ENCODE measurements at places on chromosomes 3 and 15.

DNA sequence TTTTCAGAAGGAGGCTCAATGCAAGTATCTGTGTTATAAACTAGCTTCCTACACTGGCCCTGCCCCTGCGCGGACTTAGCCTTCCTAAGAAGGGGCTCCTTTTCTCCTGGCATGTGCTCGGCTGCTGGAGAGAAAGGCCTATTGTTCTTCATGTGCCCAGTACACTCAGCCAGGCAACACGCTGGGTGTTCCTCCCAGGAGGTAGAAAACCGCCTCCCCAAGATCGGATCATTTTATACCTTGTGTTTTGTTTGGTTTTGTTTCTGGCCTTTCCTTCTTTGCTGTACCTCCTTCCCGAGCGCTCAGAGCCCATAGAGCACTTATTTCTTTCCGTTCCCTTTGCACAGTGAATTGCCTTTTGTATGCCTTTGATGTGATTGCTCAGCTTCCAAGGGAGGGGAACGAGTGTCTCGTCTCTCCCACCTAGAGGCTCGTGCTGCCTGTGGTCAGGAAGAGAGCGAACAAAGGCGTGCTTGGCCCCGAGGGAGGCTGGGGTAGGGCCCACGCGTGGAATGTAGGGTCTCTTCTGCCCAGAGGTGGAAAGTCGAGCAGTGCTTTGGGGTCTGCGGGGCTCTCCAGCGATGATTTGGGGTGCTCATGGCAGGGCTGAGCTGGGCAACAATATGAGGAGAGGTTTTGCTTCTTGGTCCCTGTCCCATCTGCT, 30.0 kb downstream of the CCNL1 start:
- peak; percentile 34 for DNase-seq

GRCh38 chr15:29401644-29402043, 132.0 kb upstream of the NSMCE3 start:
- no peak for DNase-seq

GRCh38 chr15:81317642-81318017, 6.3 kb downstream of the STARD5 start:
- no peak for DNase-seq

DNA sequence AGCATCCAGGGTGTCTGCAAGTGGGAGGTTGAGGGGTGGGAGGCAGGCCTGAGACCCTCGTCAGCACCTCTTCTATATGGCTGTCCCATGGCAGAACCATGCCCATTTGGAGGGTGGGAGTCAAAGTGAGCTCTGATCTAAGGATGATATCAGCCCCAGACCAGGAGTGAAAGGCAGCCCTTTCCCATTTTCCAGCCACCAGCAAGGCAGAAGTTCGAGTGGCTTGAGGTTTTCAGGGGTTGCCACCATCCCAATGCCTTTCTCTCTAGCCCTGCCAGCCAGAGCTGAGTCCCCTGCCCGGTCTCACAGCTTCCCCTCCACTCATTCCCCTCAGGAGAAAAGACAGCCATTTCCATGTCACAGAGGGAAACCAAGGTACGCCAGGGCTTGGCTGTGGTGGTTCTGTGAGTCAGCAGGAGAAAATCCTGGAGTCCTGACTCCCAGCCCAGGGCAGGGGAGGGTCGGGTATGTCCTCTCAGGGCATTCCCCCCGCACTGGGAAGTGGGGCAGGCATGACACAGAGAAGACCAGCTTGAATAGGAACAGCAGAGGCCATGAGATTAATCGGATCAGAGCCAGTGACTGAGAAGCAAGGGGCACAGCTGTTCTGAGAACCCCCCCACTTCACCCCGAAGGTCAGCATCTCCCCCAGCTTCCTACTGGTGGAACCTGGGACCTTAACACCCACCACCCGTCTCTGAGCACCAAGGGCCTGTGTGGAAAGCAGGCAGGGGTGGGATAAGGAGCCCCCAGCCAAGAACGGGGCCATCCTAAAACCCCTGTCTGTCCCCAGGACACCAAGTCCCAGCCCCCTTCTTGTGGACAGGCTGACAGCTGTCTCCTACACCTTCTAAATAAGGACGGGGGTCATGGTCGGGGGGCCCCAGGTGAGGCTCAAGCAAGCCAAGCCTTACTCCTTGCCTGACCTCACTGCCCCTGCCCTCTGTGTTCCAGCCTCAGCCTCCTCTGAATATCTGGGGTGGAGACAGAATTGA, 965 bp upstream of the SLC38A3 start:
- DNase-seq, result no peak

DNA sequence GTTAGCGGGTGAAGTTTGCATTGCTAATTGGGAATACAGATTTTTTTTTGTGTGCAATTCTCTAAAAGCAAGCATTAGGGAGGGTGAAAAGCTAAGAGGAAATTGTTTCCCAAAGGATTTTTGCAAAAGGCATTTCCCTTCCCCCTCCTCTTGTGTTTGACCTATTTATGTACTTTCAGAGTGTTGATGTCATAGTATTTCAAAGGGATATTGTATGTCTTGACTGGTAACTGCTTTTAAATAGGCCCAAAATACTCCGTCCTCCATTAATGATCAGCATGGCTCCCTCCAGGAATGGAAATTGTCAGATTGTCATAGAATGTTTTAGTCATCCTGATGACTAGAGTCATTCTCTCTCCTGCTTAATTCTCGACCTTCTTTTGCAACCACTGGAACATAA, 32.4 kb downstream of the TRIM71 start:
- DNase-seq, result no peak

- no peak for DNase-seq
Observed at GRCh38 chr3:35921718-35922117, 282.4 kb downstream of the ARPP21 start.

- DNase-seq, result no peak
Observed at GRCh38 chr3:16203671-16204629, 29.5 kb downstream of the GALNT15 start.

- no peak for DNase-seq
Observed at GRCh38 chr3:127214975-127215374, 22.0 kb downstream of the PRR23E start.

DNA sequence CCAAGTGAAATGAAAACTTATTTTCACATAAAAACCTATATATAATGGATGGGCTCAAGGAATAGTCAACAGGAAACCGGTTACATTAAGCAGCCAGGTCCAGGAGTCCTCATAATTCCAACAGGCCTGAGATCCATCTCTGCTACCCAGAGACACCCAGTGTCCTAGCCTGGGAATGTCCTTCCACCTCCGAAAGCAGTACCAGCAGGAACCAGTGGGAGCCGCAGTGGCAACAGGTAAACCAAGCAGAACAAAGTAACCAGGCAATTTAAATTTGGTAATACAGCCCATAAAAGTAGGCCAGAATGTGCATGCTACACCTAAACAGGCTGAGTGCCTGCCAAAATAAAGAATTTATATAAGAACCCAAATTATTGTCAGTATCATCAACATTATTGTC, 195.6 kb downstream of the ZBBX start:
- no peak for DNase-seq

- DNase-seq, result no peak
Observed at GRCh38 chr3:87924485-87924884, 134.3 kb downstream of the CGGBP1 start.

DNA sequence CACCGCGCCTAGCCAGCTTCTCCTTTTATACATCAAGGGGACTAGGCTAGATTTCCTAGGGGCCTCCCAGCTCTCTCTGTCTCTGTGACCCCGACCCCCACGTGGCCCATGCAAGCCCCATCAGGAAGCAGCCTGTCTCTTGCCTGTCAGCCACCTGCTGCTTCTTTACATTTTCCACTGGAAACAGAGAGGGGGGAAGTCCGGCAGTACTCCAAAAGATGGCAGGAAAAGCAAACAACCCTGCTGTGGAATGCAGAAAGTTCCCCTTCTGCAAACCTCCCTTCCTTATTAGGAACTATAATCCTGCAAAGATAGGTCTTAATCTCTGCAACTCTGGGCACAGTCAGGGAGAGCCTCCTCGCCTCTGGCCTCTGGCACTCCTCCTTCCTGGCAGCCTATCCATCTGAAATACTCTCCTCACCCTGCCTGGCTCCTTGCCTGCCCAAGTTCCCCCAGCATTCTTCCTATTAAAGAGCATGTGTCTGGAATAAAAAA, 47.4 kb upstream of the HACD2 start:
- no peak for DNase-seq

DNA sequence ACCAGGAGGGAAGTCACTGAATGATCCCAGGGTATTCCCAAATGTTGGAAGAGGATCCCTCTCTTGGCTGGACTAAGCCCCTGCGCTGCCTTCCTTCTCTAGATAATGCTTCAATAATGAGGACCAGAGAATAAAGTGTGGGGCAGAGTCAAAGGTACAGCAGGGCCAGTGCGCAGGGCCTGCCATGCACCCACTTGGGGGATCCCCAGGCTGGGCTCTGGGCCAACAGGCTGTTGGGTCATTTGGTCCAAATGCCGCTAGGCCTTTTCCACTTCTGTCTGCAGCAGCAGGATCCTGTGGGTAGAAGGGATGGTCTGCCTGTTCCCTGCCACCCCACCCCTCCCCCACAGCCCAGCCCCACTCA, 5.7 kb upstream of the CLK3 start:
- DNase-seq, result no peak

DNA sequence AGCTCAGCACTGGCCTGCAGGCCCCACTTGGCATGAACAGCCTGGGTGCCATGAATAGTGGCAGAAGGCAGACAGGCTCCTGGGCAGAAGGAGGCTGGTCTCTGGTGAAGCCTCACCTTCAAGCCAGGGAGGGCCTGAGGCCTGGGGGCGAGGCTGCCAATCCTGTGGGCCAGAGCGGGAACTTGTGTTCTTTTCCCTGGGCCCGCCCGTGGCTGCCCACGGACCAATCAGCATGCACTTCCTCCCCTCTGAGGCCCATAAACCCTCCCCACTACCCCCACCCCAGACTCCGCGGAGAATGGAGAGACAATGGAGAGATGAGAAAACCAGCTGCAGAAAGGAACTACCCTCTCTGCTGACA, 283.8 kb upstream of the ROBO1 start:
- DNase-seq, result no peak

DNA sequence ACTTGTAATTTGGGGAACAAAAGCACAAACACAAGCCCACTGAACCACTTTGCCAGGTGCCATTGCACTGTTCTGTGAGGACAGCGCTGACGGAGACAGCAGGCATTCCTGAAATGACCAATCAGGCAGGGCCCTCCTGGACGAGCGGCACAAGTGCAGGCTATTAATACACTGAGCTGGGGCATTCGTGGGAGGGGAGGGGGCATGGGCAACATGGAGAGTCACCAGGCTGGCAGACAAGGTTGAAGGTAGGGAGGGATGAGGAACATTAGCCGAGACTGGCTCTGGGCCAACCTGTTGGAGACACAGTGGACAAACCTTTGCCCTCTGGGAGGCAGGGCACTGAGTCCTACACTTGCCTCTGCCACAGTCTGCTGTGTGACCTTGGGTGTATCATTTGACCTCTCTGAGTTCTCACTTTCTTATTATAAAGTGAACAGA, 45.6 kb downstream of the NOX5 start:
- no peak for DNase-seq

DNA sequence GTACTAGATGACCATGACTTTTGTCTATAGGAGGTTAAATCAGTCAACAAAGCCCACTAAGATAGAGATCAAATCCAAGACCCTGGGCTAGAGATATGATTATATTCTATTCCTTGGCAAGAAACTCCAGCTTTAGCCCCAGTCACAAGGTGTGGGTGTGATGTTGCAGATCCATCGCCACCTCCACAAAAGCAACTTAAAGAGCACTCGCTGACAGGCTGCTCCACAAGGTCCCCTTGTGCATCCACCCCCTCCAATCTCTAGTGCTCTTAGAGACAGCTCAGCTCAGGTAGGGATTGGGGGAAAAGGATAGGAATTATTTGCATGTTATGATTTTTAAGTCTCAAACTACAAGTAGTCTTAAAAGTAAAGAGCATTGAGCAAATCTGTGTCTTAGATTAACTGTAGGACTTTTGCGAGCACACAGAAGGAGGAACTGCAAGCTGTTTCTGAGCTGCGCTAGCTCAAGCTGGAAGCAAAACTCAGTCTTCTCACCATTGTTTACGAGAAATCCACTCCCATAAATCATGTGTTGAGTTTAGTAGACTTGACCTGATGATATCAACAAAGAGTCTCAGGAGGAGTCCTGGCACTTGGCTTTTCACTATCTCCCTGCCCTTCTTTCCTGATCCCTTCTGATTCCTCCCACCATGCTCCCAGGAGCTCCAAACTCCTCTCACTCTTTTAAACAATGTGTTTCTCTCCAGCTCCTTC, 177.6 kb downstream of the STAC start:
- DNase-seq, result no peak

- peak; percentile 5 for DNase-seq
Observed at GRCh38 chr3:61562721-61563312, 1.4 kb downstream of the PTPRG start.

DNA sequence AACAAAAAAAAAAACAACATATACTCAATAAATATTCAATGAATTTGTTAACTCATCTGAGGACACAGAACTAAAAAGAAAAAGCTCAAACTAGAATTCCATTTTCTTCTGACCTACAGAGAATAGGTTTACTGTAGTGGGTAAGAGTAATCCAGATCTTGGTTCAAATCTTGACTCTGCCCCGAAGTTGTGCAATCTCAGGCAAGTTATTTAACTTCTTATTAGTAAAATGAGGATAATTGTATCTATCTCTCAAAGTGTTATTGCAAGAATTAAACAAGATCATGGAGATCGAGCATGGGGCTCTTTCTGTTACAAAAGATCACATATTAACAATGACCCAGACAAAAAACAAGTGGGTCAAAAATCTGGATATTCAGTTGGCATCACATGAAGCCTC, 41.1 kb upstream of the OXTR start:
- no peak for DNase-seq

DNA sequence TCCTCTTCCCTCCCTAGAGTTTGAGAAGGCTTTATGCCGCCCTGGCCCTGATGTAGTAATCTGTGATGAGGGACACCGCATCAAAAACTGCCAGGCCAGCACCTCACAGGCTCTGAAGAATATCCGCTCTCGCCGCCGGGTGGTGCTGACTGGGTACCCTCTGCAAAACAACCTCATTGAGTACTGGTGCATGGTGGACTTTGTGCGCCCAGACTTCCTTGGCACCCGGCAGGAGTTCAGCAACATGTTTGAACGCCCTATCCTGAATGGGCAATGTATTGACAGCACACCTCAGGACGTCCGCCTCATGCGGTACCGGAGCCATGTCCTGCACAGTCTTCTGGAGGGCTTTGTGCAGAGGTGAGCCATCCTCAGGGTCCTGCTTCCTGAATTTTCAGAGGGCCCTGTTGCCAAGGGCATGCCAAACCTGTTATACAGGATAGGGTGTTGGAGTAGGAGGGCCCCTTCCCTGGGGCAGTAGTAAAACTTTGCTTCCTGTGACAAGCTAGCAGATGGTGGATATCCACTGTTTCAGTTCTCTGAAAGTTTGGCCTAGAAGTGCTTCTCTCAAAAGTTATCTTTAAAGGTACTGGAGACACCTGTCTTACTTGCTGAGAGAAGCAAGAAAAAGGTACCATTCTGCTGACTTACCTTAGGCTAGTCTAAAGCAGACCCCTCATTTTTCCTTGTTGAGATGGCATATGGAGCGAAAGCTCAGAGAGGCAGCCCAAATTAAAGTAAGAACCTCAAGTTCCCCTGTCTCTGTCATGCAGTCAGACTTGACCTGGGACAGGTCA, 33.7 kb upstream of the TEX264 start:
- DNase-seq, result no peak

DNA sequence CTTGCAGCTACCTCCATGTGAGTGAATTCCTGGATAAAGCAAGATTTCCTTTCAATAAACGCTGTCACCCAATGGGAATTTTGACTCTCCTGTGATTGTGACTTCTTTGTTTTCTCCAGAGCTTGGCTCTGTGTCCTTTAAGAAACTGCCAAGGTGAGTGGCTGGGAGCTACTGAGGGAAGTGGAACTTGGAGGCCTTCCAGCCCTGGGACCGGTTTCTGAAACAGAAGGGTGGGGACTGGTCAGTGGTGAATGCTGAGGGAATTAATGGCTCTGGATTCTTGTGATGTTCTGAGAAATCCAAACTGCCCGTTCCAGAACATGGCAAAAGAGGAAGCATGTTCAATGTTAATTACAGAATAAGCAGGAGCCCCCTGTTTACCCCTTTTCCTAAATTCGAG, 41.1 kb upstream of the MYZAP start:
- DNase-seq, result no peak
